NCI-H146 (cell line): ENCODE measurements at places on chromosomes 13 and 19.

DNA sequence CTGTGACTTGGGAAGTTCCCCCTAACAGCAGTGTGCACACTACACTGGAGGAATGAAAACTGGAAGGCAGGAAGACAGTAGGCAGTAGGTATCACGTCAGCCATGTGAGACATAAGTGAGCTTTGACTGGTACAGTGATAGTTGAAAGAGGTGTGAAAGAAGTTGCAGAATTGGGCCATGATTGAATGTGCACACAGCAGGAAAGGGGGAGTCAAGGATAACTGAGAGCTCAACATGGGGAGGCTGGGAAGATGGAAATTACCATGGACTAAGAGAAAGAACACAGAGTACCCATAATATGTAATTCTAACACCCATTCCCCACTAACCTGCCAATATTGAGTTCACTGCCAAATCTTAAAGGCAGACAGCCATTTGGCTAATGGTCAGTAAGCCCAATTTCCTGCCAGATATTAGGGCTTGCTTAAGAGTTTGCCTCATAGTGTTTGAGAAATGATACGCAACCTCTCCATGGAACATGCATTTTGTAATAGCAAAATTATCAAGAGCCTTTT lies 321.7 kb downstream of the DCT start:
- no peak for DNase-seq

DNA sequence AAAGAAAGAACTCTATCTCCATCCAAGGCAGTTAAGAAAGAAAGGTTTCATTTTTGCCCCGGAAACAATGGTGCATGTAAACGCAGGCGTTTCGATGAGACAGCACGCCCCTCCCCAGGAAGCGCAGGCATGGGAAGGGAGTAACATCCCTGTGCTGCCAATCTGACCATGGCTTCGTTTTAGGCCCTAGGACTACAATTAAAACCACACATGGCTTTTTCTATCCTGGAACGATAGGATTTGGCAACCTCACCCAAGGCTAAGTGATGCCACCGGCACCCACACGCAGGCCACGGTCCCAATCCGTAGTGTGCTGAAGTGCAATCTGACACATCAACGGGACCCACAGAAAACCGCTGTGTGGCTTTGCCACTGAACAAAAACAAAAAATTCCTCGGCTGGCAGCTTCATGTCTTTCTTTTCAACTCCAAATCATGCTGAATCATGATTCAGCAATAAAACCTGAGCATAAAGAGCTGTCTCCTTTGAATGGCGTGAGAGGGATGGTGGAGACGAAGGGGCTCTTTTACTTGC lies 24.2 kb downstream of the RANBP3 start:
- no peak for DNase-seq

GRCh38 chr13:44050450-44051063 lies 170.9 kb downstream of the LACC1 start:
- DNase-seq, result peak; percentile 40

DNA sequence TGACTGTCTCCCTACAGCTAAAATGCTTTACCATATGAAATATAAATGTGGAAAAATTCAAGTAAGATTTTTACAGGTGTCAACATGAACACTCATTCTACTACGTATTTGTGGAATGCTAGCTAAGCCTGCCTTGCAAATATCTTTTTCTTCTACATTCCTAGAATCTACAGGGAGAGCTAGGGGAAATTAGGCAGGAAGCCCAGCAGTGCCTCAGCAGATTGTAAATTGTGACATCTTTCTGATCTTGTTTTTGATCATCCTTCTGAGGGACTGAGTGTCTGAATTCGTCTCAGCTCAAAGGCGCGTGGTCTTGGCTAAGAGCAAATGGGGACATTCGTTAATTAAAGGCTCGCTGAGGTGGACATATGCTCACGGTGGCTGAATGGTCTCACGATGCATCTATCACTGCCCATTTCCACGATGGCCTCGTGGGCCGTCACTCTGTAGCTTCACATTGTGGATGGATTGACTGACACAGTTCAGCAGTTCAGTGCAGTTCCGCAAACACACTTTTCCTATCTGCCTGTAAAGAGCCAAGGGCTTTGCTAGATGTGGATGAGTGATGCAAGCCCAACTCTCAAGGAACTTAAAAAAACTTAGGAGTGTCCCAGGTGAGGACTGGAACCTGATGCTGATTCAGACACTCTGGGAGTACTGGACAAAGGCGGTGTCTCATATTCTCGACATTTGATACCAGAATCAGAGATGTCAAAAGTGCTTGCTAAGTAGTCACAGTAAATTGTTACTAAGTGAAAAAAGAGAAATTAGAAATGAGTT lies 562.5 kb downstream of the EFNB2 start:
- DNase-seq, result no peak

GRCh38 chr13:21882766-21883165 lies 211.9 kb downstream of the FGF9 start:
- no peak for DNase-seq

DNA sequence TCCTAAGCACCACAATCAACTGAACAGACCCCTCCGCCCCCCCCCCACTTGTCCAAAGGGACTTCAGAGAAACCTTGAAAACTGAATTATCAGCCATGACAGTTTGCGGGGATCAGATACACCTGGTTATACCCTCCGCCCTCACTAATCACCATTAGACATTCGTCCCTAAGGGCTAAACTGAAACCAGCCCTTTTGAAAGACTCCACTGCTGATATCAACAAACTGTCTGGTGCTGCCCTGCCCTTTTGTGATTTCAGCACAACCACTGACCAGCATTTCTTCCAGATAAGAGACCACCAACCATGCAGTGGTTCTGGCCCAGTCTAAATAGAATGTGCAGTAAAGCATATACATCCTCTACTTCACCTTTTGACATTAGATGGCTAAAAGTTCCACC lies 1422.9 kb downstream of the EFNB2 start:
- no peak for DNase-seq

DNA sequence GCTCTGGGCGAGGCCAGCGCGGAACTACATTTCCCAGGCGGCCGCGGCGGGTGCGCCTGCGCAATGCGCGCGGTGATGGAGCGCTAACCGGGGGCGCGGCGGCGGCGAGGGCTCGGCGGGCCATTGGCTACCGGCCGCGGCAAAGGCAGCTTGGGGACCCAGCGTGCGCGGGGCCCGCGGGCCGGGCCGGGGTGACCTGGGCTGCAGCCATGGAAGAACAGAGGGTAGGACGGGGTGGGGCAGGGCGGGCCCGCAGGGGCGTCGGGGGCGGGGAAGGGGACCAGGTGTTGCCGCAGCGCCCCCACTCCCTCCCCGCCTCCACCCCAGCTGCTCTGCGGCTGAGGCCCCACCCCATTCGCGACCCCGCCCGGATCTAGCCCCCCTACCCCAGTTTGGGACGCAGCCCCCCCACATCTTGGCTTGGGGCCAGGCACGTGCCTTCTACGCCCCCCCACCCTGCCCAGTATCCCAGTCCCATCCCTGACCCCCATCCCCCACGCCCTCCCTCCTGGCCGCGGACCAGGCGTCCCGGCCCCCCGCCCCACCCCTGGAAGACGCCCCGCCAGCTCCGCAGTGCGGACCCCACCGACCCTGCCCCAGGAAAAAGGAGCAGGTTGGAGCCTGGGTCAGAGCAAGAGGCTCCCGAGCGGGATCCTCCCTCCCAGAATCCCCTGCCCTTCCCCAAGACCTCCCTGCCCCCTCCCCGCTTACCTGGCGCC lies at the start of gene FSD1:
FSD1 (plus strand) TSS at position 61 of the 719 bp plus-strand sequence; CDS start at position 210, 149 bp downstream.
- DNase-seq, result peak; percentile 66

DNA sequence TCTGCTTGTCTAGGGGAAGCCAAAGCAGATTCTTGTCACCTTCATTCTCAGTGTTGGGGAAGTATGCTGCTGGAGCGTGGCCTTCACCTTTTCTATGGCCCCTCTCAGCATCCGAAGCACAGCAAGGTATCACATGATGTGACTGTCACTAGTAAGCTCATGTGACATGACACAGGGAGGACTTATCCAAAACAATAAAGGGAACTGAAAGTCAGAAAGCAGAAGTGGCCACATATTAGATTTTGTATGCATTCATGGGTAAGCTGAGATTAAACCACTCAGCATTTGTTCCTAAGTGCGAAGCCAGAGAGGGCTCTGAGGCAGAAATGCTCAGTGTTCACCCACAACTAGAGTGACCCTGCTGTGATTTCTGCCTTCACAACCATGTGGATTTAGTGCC lies 72.8 kb upstream of the PCDH8 start:
- DNase-seq, result no peak

GRCh38 chr13:36753176-36753575 lies 65.8 kb upstream of the RFXAP start:
- DNase-seq, result no peak

- no peak for DNase-seq
Measured at GRCh38 chr19:45333609-45334303, 6.8 kb upstream of the KLC3 start.

DNA sequence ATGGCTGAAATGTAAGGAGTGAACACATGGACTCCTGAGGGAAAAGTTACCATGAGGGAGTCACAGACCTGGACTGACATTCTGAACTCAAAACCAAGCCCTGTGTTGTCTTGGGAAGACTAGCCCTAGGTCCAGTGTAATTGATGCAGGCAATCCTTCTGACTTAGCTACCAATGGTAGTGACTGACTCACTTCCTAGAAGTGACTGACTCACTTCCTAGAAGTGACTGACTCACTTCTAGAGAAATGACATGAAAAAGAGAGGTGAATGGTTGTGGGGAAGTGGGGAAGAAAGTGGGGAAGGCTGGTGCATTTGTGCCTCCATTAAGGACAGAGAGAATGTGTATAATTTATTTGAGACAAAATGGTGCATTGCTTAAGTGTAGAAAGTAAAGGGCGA lies 49.9 kb downstream of the EDNRB start:
- DNase-seq, result no peak

DNA sequence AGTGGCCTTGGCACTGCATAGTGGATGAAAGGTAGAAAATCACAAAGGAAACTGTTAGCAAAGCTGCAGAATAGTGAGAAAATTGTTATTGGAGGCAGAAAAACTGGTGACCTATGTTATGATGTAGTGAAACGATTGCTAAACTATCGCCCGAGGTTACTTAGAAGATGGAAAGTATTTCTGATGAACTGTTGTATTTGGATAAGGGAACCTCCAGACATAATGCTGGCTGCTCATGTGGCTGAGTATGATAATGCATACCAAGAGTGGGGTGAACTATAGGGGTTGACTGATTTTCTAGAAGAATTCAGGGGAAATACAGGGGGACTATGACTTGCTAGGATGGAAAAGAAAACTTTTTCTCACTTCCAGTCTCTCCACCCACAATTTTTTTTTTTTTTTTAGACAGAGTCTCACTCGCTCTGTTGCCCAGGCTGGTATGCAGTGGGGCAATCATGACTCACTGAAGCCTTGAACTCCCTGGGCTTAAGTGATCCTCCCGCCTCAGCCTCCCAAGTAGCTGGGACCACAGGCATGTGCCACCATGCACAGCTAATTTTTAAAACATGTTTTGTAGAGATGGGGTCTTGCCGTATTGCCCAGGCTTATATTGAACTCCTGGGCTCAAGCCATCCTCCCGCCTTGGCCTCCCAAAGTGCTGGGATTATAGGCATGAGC lies 4.4 kb upstream of the EID2 start:
- no peak for DNase-seq

GRCh38 chr19:329876-330275 lies 14.7 kb downstream of the MIER2 start:
- DNase-seq, result no peak

DNA sequence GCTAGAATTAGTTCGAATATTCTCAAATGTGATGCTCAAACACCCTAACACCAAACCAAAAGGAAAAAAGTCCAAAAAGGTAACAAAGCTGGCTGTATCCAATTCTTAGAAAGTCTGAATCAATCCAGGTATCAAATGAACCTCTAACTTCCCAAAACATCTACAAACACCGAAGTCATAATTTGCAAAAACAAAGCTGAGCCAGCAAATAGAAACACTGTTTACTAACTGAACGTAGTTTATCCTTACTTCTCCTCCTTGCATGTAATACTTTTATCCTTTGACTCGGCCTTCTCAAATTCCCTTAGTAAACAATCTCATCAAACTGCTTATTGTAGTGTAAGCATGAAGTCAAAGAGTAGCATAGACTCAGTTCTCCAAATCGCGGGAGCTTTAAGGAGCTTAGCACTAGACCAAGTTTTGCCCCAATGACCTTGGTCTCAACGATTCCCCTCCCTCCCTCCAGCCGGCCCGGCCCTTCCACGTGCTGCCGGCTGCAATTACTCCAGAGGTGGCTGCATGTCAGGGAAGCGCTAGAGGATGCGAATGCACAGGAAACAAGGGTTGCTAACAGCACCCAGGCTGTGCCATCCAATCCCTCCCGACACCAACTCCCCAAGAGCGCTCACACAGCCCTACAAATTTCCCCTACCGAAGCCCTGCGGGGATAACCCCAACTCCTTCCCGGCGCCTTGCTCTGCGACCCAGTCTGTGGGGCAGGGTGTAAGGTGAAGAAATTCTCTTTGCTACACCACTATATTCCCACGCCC lies 693 bp downstream of the XPO4 start:
- peak; percentile 53 for DNase-seq

DNA sequence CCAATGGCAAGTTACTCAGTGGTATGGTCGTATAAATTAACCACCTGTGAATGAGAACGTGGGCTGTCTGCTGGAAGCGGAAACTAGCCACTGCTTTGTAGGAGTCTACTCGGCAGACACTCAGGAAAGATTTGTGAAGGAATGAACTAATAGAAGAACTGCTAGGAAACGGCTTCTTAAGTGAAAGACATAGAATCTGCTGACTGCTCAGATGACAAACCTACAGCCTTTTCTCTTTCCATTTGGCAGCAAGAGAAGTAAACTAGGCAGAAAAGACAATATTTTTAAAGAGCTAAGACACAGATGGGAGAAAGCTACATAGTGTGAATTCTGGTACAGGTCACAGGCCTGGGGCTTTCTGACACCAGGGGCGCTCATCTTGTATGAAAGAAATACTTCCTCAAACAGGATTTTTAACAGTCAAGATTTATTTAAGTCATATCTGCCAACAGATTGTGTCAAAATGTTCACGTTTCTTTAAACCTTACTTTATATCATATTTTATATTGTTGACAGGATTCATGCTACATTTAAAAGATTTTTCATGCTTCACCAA lies 78.4 kb downstream of the MIPEP start:
- DNase-seq, result no peak

- peak; percentile 58 for DNase-seq
Measured at GRCh38 chr13:101258071-101258470, 158.2 kb downstream of the NALCN start.

DNA sequence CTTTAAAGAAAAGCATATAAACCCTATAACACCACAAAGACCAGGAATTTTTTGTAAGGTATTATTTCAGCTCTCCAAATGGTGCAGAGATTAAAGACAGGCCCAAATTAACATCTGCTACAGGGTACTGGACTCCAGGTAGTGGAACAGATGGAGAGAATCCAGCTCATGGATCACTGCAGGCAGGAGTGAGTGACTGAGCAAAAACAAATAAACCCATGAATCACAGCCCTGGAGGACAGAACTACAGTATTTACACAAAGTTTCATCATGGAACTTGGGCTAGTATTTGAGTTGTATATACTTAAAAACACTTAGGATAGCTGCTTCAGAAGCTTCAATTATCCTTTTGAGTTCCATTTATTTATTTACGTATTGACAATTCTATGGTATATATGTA lies 132.8 kb upstream of the SPRY2 start:
- no peak for DNase-seq

DNA sequence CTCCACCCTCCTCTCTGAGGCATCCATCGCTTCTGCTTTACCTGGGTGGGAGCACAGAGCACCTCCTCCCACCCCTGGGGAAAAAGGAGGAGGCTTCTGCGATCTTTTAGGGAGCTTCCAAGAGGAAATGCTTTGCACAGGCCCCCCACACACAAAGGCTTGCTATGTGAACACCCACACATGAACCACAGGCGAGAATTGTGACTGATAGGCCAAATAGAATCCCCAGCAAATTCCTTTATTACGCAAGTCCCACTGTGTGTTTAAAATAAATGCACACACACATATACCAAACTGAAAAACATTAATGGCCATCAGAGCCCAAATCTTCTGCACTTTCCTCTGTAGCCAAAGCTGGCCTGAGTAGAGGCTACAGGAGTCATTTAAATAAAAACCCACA lies 50.6 kb downstream of the HSPH1 start:
- DNase-seq, result no peak
